IPS DF 19.7 (cell line): ENCODE measurements at places on chromosomes 5 and 9.

DNA sequence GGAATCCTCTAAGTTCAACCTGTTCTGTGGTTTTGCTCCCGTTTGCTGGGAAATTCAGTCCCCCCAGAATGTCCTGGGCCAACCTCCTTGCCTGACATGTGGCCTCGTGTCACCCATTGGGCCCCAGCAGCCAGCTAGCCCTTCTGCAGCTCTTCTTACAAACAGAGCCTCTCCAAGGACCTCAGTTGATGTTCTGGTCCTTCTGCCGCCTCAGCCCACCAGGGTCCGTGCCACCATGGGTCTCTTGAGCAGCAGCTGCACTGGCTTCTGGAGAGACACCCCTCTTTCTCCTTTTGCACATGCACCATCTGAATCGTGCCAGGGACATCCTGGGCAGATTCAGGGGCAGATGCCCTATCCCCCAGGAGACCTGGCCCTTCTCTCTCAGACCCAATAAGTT, 85.0 kb downstream of the LMX1B start:
- DNase-seq = no peak

- no peak for DNase-seq
Observed at GRCh38 chr9:109176963-109177362, 9.9 kb upstream of the FRRS1L start.

- no peak for DNase-seq
Observed at GRCh38 chr9:4750023-4750673, 9.1 kb upstream of the AK3 start.

- no peak for DNase-seq
Observed at GRCh38 chr9:5820425-5820824, 12.5 kb downstream of the ERMP1 start.

DNA sequence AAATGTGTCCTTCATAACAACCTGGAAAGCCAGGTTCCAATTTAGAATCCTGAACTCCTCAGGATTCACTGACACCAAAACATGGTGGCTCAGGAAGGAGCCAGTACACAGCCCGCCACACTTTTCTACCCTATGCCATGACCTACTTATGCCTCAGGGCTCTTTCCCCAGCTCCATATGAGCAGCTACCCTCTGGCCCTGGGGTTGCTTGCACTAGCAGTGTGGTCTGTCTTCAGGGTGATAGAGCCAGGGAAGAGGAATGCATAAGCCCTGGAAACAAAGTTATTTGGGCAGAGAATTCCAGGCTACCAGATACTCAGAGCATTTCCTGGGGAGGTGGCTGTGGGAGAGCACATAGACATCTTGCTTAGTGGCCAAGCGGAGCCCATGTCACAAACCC, 15.0 kb upstream of the ECM2 start:
- no peak for DNase-seq

DNA sequence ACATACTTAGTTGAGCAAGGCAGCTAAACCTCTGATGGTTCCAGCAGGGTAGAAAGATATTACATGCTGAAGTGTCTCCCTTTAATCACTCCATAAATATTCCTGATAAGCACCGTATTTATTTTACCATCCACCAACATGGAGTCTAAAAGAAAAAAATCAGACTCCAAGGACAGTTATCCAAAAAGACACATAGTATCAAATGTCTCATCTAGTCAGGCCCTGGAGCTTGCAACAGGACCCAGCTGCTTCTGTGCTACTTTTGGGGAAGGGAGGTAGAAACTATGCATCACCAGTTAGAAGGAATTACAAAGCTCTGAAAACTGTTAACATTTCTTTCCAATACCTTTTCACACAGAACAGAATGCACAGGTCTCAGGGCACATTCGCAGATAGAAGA, 88.1 kb downstream of the S1PR3 start:
- no peak for DNase-seq

- no peak for DNase-seq
Observed at GRCh38 chr5:116420540-116420939, 154.1 kb downstream of the SEMA6A start.

DNA sequence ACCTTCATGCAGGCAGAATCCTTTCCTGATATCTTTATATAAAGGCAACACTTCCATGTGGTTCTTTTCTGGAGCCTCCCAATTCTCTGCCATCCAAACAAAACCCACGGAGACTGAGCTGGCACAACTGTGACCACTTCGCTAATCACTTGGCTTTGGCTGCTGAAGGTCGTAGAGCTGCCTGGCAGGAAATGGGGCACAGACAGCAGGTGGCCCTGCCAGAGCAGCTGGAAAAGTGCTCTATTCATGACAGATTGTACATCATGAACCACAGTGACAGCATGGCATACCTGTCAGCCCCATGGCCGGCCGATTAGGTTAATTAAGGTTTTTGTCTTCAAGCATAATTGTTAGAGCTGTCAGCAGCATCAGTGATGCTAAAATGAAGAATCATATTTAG, 141.9 kb upstream of the ANKRD55 start:
- no peak for DNase-seq

DNA sequence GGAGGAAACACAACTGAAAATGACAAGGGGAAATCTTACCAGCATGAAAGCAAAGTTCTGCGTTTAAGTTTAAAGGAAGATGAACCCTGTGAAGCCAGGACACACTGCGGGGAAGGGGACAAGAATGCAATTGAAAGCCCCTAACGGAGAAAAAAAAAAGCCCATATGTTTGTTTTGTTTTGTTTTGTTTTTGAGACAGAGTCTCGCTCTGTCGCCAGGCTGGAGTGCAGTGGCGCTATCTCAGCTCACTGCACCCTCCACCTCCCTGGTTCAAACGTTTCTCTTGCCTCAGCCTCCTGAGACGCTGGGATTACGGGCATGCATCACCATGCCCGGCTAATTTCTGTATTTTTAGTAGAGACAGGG, 2.9 kb downstream of the STK10 start:
- no peak for DNase-seq

DNA sequence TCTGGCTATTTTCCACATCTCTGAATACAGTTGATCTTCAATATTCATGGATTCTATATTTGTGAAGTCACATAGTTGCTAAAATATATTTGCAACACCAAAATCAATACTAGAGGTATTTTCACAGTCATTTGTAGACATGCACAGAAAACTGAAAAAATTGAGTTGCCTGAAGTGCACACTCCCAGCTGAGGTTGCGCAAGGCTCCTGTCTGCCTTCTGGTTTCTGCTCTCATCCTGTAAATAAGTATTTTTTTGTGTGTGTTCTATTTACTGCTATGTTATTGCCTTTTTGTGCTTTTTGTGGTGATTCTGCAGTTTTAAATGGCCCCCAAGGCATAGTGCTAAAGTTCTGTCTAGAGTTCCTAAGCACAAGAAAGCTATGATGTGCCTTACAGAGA, 371.1 kb upstream of the GRAMD2B start:
- DNase-seq = no peak

GRCh38 chr9:72203205-72203803, 54.1 kb downstream of the GDA start:
- peak; percentile 20 for DNase-seq

DNA sequence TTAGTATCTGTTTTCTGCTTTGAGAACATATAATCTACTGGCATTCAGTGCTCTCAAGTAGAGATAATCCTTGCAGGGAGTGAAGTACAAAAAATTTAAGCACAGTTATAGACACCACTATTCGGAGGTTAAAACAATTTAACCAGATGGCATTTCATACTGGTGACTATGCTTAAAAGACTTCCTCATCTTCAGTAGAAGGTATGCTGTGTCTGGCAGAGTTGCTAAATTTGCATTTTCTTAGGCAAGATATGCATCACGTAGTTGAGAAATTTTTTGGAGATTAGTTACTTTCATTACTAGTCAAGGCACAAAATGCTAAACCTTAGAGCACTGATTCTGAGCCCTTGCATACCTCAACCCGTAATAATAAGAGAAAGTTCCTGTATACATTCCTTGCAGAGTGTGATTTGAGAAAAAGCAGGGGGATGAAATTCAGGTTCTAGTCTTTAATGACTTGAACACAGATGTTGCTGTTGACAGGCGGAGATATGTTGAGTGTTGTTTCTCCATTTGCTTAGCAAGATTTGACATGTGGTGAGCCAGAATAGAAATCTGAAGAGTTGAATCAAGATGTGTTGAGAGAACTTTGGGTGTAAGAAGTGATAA, 70.8 kb upstream of the STARD4 start:
- no peak for DNase-seq

DNA sequence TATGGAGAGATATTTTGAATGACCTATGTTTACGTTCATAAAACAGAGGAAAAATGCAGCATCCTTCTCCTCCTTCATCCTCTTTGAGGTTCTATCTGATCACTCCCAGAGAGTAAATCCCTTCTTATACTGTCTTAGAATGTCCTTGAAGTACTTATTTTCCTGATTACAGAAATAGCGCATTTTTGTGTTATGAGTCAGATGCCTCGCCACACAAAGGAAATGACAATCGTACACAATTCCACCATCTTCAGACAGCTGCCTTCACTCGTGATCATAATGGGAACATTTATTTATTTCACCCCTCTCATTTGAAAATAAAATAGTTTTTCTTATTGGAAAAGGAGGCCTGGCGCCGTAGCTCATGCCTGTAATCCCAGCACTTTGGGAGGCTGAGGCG, 2.4 kb upstream of the GLT6D1 start:
- DNase-seq = no peak

GRCh38 chr9:84254972-84255371, 85.6 kb downstream of the SLC28A3 start:
- DNase-seq = no peak

DNA sequence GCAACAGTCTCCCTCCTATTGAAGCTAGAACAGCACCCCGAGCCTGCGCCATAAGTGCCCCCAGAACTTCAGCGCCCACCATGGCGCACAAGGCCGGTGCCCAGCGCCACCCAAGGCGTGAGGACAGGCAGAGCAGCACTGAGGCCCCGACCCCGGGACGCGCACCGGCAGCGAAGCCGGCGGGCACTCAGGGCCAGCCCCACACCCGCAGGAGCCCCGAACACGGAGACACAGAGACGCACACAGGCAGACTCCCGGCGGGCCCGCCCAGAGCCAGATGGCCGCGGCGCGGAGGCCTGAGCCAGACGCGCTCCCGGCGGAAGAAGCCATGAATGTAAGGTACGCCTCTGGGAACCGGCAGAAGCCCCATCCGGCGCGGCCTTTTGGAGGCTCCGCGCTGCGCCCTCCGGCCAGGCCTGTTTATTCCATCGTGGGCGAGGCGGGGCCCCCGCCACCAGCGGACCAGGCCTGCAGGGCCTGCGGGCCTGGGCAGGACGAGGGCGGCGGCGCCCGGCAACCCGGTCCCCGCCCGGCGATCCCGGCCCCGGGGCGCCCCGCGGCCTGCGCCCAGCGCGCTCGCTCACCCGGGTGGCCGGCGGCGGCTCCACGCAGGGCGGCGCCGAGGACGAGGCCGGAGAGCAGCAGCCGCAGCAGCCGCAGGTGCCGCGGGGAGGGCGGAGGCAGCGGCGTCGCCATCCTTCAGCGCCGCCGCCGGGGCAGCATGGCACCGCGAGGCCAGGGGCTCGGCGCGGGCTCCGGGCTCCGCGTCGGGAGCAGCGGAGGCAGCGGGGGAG, 486 bp downstream of the NPDC1 start:
- no peak for DNase-seq
